ENCODE measurements at places on chromosomes 6 and 20.

GRCh38 chr6:151561238-151561637, 67.4 kb downstream of the CCDC170 start:
- no peak for DNase-seq

DNA sequence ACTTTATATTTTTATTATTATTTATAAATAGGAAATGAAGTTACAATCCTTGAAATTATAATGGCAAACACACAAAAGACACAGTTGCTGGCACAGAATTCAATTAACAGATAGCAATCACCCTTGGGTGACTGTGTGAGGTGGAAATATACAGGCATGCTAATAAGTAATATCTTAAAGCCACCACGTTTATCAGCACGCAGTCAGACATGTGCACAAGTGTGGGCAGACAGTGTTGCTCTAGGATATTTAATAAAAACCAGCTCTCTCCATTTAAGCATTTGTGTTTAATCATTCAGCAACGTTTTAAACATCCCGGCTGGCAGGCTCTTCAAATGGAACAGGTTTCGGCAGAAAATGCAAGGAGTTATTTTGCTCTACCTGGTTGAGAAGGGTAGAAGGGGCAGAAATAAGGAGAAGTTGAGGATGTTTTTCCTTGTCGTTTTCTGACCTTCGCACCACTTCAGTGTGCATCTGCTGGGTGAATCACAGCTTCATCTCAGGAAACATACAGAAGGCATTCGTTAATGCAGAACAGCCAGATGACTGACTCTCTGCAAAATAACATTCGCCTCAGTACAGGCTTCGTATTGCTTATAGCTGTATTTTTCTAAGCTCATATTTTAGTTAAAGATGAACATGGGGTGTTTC, 585.1 kb downstream of the QKI start:
- DNase-seq: no peak

DNA sequence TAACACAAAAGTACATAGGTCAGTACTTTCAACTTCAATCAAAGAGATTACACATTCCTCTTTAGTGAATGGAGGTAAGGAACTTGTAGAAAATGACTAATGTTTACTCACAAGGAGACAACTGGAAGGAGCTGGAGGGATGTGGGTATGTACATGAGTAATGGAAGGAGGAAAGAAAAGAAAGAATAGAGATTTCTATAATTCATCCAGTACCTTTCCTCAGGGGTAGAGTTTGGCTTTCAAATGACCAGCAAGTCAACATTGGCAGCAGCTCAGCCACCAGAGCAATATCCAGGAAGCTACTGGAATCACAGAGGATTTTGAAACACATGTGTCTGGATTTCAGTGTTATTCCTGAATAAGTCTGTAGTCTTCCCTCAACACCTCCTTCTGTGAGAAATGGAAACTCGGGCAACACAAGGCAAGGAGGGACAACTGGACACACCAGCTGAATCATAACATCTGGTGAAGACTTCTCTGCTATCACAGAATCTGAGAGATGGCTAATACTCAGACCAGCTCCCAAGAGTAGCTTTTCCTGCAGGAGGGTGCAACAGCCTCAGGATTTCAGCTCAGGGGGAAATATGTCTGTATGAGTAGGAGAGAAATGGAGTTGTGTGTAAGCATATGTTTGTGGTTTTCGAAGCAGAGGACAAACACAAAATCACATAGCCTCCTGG, 98.8 kb downstream of the HAO1 start:
- DNase-seq: peak; percentile 30

DNA sequence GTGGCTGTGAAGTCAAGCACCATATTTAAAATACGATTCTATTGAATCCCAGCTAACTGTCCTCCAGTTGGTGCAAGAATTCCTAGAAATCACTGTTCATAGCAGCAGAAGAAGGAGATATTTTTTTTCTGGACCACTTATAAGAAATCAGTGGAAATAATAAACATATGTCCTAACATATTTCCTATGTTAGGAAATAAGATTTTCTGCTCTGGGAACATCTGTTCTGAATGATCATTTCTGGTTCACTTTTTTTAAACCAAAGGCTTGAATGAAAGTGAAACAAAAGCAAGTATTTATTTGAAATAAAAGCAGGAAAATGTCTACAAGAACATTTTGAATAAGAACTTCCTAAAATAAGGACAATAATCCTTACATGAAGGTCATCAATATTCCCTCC, 138.9 kb upstream of the RALGAPA2 start:
- DNase-seq: no peak

GRCh38 chr6:1482381-1483166, 93.2 kb downstream of the FOXF2 start:
- no peak for DNase-seq

DNA sequence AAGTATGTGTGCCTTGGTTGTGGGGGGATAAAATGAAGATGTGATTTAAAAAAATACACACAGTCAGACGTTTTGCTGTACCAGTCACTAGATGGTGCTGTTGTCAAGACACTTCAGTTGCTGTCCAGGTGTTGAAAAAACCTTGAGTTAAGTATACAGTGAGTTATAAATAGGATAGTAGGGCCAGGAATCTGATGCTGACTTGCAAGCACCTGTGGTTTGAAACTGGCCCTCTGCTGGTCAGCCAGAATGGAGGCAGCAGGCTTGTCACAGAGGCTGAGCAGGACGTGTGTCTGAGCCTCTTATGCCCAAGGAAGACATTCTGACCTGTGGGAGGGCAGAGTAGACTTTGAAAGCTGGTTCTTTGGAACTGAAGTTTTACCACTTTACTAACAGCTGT, 27.8 kb downstream of the RNF8 start:
- peak; percentile 26 for DNase-seq

DNA sequence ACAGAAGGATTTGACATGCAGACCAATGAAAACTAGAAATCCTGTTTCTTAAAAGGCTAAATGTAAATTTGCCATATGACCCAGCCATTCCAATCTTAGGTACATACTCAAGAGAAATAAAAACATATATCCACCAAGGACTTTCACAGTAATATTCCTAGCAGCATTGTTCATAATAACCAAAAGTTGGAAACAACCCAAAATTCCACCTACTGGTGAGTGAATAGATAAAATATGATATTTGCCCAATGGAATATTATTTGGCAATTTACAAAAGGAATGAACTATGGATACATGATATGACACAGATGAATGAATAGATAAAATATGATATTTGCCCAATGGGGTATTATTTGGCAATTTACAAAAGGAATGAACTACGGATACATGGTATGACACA, 22.7 kb downstream of the MTCL3 start:
- no peak for DNase-seq

DNA sequence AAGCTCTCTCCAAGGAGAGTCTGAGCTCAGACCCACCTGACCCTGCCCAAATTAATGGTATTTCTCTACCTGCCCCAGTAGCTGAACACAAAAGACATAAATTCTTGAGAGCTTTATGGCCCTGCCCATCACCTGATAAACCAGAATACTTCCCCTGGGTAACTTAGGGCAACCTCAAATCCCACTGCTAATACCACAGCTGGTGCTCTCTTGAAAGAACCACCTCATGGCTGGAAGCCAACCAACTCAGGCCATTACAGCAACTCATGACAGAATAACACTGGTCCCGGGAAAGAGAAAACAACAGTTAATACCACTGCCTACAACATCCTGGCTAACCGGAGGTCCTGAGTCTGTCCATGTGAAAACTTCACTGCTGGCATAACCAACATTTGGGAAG, 328.6 kb downstream of the NKAIN2 start:
- DNase-seq: no peak

GRCh38 chr6:70162972-70163371, 139.9 kb downstream of the COL9A1 start:
- DNase-seq: no peak

- no peak for DNase-seq
Observed at GRCh38 chr6:6392214-6393068, 72.0 kb upstream of the F13A1 start.

GRCh38 chr6:148794797-148795196, 48.0 kb downstream of the UST start:
- DNase-seq: no peak

- peak; percentile 42 for DNase-seq
Observed at GRCh38 chr20:15658295-15658694, 915.0 kb downstream of the KIF16B start.

DNA sequence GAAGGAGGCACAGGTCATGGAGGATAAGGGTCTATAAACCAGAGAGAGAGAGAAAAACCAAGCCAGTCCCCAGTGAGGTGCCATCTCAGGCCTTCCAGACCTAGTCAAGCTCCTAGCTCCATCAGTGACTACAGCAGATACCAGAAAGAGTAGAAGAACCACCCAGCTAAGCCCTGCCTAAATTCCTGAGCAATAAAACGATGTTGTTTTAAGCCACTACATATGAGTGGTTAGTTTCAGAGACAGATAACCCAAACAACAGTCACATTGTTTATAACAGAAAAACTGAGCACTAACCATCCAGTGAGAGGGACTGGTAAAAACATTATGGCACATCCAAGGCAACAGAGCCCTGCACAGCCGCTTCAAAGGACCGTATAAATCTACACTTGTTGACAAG, 59.2 kb downstream of the BMP7 start:
- no peak for DNase-seq

DNA sequence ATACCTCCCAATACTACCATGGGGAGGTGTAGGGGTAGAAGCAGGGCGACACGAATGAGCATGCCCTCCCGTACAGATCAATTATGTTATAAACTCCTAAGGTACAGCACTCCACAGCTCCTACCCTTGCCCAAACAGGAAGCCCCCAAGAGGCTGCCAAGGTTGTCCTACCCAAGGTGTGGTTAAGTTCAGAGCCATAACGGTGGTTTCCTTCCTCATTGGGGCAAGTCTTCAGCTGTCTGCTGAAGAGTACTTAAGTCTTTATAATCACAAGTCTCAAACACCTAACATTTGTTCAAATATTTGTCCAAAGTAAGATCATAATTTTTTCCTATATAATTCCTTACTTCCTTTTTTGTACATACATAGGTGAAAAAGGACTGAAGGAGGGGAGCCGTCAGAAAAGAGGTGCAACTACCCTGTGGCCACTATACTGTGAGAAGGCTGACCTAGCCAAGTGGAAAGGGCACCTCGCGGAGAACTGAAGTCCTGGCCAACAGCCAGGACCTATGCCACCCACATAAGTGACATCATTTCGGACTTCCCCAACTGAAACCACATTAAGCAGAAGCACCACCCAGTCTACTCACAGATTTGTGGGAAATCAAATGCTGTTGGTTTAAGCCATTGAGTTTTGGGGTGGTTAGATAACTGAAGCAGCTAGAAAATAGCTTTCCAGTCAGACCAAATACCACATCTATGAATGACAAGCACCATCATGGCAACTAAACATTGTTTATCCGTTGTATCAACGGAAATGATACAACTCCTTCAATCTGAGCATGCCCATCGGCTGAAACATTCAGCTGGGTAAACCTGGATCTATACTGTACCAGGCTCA, 2.9 kb upstream of the RAB22A start:
- DNase-seq: peak; percentile 94

DNA sequence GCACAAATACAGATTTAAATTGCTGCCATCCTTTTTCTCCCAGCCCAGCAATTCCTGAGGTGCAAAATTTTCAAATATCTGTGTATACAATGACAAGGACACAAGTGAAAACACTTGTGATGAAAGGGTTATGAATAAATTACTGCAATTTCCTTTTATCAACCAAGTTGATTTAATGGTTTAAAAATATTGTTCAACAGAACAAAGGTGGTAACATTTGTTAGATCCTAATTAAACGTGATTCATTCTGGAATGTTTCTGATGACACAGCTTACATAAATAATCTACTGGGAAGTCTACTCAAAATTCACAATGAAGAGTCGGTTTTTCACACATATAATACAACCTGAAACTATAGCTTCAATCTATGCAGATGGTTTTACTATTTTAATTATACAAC, 17.1 kb downstream of the B4GALT5 start:
- no peak for DNase-seq

GRCh38 chr6:145055567-145055966, 679.8 kb downstream of the EPM2A start:
- DNase-seq: no peak

DNA sequence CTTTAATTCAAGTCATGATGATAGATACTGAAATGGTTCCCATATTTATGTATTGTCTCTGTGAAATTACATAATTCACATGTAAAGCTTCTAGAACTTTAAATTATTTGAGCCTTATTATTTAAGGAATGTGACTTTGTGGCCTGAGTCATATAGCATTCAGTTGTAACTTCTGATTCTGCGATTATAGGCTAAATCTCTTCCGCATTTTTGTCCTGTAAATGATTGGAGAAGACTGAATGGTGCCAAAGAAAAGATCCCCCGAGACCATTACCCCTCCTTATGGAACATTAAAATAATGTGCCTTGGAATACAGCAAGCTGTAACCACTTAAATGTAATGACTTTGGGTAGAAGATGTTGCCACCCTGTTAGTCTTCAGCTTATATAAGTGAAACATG, 63.3 kb upstream of the MAP7 start:
- no peak for DNase-seq

DNA sequence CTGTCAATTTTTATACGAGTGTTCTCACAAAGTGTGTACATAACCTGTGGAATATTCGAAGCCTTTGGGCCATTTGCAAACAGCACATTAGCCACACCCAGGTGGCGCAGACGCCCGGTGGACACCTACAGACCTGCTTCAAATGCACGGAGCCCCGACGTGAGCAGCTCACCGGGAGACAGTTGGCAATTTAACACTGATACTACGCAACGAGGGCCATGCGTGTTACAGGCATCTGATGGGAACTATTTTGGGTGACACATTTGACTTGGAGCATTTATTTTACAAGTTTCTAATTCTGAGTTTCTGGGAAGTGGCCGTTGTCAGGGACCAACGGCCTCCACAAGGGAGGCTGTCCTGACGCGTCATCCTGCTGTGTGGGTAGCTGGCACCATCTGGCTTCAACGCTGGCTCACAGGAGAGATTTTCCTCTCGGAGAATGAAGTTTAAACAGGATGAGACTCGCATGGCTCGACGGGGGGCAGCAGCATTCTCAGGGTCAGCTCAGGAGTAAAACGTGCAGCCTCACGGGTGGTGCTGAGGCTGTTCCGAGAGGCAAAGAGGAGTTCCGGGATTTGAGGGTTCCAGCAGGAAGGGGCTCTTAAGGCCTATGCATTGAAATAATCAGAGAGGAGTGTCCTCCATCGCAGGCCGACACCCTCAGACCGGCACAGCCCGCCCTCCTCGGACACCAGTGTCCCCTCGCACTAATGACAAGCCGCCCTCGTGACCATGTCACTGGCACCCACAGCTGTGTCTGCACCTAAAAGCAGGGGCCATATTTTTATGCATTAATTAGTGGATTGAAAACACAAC, 207.4 kb downstream of the DLL1 start:
- DNase-seq: peak; percentile 30

GRCh38 chr6:34679552-34680253, 16.9 kb downstream of the ILRUN start:
- no peak for DNase-seq

- no peak for DNase-seq
Observed at GRCh38 chr20:60137657-60138245, 179.5 kb downstream of the CDH26 start.
